GM03348 (cell line): ENCODE measurements at places on chromosomes 7 and 10.

- DNase-seq = no peak
These were observed 163.8 kb downstream of the SVIL start for GRCh38 chr10:29470843-29471543.

GRCh38 chr7:36999626-37000485, 275.6 kb upstream of the AOAH start:
- no peak for DNase-seq

DNA sequence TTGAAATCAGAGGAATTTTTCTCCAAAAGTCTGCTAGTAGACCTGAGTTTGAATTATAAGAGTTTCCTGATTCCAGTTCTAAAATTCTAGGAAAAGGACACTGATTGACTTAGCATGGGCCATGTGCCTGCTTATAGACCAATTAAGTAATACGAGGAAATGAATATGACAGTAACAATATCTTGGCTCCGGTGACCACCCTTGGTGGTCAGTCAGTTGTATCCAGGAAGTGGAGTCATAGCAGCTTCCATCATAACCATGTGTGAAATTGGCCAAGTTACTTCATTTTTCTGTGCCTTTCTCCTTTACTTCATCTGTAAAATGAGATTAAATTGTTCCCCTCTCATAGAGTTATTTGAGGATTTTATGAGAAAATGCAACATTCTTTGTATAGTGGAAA, 66.9 kb downstream of the MTPAP start:
- DNase-seq = no peak

DNA sequence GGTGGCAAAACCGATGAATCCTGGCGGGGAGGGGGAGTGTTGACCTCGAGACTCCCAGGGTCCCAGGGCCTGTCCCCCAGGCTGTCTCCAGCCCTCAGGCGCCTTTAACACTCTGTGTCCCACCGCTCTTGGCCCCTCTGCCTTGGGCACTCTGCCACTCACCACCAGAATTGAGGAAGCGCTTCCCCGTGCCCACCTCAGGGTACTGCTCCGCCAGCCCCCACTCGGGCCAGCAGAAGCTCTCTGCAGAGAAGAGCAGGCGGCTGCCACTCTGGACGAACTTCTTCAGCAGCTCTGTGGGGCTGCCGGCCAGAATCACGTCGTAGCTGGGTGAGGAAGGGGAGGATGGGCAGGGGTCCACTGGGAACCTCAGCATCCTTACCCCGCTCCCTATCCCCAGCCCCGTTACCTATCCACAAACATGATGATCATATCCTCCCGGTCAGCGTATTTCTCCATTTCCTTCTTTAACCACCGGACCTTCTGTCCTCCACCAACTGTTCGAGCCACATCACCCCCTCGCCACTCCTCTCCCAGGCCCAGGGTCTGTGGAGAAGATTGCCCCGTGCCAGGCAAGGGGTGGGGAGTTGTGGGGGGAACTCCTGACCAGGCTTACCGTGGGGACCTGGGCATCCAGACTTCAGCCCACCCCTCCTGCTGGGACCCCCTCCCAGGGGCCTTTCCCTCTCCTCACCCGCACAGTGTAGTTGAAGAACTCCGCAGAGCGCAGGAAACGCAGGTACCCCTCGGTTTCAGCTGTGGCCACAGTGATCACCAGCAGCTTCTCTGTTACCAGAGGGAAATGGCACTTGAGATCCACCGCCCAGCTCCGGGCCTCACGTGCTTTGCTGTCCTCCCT, 1.2 kb downstream of the PLOD3 start:
- peak; percentile 54 for DNase-seq

DNA sequence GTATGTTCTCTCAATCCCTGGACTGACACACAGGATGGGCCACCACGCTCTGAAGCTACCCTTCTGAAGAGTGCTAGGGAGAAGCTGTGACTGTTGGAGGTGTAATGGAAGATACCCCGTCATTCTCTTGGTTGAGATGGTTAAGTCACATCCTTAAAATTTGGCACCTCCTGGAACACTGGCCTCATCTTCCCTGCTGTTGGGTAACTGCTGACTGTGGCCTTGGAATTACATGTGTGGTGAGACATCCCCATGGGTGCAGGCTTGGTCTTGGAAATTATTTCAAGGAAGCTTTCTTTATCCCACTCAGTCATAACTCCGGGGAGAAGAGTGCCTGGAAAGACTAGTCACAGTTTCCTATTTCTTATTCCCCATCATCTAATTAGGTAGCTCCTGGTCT, 62.0 kb downstream of the LRMDA start:
- DNase-seq = peak; percentile 11

GRCh38 chr10:84523526-84523925, 195.1 kb downstream of the CCSER2 start:
- DNase-seq = no peak

- DNase-seq = no peak
These were observed 988.9 kb upstream of the ZNF722 start for GRCh38 chr7:63009771-63010170.

DNA sequence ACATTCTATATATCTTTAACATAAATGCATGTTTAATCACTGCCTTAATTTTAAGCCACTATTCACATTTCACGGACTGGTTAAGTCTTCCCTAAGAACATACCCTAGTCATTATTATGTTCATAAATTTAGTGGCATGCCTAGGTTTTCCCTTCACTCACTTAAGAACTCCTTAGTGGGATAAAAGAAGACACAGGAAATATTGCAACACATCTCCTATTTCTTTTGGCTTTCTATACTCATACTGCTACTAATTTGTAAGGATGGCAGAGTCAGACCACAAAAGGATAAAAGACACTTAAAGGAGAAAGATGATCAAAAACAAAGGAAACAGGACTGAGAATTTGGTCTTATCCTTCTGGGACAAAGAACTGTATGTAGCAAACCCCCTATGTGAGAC, 951.4 kb downstream of the SORCS3 start:
- no peak for DNase-seq

DNA sequence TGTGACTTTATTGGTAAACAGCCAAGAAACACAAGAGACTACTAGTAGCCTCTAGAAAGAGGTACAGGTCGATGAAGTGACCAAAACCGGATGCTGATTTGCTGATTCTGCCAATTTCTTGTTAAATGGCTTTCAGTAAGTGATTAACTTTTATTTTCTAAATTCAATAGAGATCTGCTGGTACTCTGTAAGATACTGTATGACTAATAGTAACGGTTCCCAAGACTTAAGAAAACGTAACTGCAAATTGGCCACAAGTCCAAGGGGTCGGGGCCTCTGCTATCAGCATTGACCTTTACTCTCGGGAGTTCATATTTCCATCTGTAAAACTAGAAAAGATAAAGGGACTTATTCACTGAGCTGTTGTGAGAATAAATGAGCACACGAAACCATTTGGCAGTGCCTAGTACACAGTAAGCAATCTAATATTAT, 1.4 kb downstream of the FAM3C start:
- DNase-seq = no peak
